ENCODE measurements at places on chromosomes 6 and 20.

- no peak for DNase-seq
These were observed 85.0 kb downstream of the PLCG1 start for GRCh38 chr20:41222296-41222695.

DNA sequence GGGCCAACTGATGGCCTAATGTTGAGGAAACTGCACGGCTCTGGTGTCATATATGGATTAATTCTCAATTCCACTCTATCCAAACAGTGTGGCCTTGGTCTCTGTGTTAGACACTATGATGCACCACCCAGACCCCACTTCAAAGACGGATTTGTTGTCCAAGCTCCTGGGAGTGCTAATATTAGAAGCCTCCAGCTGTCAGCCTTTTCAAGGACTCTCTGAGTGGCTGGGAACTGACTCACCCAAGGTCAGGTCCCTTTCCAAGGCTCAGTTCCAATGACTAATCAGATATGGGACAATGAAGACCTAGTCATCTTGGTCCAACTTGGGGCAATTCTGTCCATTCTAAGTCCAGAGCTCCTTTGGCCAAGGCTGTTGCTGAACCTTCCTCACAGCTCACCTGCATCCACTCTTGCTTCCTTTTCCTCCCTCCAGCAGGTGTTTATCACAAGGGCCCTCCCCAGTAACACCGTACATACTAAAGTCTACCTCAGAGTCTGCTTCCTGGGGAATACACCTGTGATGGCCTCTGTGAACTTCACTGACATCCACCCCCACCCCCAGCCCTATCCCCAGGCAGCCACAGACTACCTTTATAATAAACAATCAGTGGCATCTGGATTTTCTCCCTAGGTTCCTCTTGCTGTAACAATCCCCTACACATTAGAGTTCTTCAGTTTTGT, 7.2 kb upstream of the IL20RA start:
- no peak for DNase-seq

DNA sequence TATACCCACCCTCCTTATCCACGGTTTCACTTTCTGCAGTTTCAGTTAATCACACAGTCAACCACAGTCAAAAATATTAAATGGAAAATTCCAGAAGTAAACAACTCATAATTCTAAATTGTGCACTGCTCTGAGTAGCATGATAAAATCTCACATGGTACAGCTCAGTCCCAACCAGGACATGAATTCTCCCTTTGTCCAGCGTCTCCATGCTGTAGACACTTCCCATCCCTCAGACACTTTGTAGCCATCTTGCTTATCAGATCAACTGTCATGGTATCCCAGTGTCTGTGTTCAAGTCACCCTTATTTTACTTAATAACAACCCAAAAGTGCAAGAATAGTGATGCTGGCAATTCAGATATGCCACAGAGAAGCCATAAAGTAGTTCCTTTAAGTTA, 94.7 kb downstream of the PDE10A start:
- DNase-seq: no peak

GRCh38 chr20:24948939-24949679, at the start of gene CST7:
TSS of gene CST7 (plus strand) at chr20:24949269. CDS start at chr20:24949506, 237 bp downstream.
- DNase-seq: no peak

- peak; percentile 24 for DNase-seq
These were observed 40.1 kb downstream of the CYP24A1 start for GRCh38 chr20:54133434-54134427.

- DNase-seq: no peak
These were observed 35.4 kb downstream of the CEP250 start for GRCh38 chr20:35490736-35491181.

- DNase-seq: no peak
These were observed 33.9 kb upstream of the SGK1 start for GRCh38 chr6:134351615-134352474.

GRCh38 chr6:47402081-47402480, 75.5 kb upstream of the CD2AP start:
- no peak for DNase-seq

DNA sequence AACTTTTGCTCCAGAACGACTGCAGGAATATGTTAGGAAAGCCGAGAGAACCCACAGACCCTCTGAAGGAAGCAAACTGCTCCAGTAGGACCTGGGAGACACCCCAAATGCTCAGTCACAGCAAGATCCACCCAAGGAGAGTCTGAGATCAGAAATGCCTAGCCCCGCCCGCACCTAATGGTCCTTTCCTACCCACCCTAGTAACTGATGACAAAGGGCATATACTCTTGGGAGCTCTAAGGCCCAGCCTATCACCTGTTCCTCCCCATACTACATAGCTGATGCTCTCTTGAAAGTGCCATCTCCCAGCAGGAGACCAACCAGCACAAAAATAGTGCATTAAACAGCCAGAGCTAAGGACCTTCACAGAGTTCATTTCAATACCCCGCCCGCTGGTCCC, 67.6 kb downstream of the CD2AP start:
- DNase-seq: no peak

DNA sequence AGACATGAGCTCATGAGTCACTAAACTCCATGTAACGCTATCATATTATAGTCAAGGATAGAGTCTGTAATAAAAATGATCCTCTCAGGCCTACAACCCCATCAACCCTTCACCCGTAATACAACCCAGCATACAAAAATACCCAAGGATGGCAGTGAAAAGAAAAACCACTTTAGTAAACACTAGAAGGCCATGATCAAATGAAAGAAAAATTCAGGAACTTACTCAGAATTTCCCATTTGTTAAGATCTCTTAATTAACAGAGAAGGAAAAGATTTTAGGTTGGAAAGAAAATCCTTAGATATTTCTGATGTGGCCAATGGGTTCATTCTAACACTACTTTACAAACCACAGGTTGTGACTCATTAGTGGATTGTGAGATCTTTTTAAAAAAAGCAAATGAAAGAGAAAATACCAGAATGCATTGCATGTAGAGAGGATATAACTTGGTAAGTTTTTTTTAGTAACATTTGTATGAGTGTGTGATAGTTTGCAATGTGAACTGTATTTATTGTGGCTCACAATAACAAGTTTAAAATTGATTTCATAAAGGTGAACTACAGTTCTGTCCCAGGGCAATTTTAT, 8.0 kb upstream of the UBE2J1 start:
- peak; percentile 18 for DNase-seq

- DNase-seq: no peak
These were observed 109.8 kb upstream of the POU3F2 start for GRCh38 chr6:98724537-98724936.

- no peak for DNase-seq
These were observed 699.2 kb upstream of the AGPAT4 start for GRCh38 chr6:161973064-161973463.

DNA sequence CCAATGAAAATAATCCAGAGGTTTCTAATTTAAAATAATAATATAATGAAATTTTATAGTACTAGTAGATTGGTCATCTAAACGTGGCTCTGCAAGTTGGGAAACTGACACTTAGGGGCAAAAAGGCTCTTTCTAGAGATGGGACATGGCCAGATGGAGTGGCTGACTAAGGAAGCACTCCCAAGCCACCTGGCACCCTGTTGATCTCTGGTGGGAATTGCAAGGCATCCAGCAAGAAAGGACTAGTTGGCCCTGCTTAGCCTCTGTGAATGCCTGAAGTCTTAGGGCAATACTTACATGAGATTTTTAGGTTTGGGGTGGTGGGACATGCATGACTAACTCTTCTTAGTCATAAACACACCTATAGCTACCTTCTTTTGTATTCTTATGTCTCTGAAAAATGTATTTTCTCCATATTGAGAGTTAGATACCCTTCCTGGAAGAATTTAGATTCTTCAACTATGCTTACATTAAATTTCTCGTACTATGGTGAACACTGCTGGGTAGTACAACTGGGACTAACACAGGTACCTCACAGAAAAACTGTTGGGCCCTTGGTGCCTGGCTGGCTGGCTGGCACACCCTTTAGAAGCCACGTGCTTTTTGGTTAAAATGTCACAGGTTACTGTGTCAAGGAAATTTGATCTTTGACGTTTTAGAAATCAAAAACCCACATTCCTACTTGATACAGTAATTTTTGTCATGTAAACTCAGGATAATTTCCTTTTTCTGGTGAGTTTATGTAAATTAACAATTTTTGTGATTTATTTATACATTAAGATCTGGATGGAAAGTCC, 25.0 kb upstream of the SH3BGRL2 start:
- peak; percentile 21 for DNase-seq

DNA sequence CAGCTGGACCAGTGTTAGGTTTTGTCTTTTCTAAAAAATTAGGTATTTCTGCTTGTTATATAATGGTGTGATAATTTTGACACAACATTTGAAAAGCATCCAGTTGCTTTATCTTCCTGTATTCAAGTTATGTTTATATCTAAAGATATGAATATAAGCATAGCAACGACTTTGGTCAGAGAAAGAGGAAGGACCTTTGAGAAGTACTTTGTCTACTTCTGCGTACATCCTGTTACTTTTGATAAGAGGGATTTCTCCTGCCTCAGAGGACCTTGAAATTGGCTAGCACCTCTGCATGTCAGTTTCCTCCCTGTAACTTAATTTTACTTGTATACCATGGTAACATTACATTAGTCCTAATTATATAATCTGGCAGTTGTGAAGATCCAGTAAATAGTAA, 24.8 kb downstream of the PHF20 start:
- no peak for DNase-seq

DNA sequence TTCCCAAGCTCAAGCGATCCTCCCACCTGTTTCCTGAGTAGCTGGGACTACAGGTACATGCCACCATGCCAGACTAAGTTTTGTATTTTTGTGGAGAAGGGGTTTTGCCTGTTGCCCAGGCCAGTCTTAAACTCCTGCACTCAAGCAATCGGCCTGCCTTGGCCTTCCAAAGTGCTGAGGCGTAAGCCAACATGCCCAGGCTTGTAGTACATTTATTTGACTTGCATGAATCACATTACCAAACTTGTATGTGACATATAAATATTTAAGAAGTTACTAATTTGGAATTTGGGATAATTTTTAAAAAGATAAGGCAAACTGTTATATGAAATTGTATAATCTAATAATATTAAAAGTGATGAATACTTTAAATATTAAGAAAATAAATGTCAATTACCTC, 157.6 kb downstream of the MCHR2 start:
- DNase-seq: no peak

- no peak for DNase-seq
These were observed 40.8 kb downstream of the ELMO2 start for GRCh38 chr20:46365487-46366220.

- DNase-seq: no peak
These were observed 213.2 kb downstream of the ERMARD start for GRCh38 chr6:169964486-169965180.

GRCh38 chr20:48215536-48215935, 430.3 kb upstream of the SULF2 start:
- no peak for DNase-seq

DNA sequence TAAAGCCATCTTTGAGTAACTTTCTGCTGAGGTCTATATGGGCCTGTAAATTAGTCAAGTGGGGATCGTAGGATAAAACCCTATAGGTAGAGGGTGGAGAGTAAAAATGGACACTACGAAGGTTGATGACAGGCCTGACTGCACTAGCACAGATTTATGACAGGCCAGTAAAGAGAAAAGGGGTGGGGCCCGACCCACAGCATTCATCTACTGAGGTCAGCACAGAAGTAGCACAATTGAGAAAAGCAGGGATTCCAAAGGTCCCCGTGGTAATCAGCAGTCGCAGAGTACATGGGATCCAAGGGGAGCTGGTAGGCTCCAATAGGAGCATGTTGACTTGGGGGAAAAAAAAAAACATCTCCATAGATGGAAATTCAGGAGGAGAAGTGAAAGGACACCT, 660.4 kb downstream of the TFAP2A start:
- DNase-seq: no peak

GRCh38 chr6:13538084-13538483, 36.3 kb upstream of the SIRT5 start:
- peak; percentile 80 for DNase-seq

GRCh38 chr20:37941332-37941731, 38.4 kb downstream of the VSTM2L start:
- DNase-seq: no peak

- DNase-seq: no peak
These were observed 80.3 kb upstream of the DUSP22 start for GRCh38 chr6:211871-212497.

DNA sequence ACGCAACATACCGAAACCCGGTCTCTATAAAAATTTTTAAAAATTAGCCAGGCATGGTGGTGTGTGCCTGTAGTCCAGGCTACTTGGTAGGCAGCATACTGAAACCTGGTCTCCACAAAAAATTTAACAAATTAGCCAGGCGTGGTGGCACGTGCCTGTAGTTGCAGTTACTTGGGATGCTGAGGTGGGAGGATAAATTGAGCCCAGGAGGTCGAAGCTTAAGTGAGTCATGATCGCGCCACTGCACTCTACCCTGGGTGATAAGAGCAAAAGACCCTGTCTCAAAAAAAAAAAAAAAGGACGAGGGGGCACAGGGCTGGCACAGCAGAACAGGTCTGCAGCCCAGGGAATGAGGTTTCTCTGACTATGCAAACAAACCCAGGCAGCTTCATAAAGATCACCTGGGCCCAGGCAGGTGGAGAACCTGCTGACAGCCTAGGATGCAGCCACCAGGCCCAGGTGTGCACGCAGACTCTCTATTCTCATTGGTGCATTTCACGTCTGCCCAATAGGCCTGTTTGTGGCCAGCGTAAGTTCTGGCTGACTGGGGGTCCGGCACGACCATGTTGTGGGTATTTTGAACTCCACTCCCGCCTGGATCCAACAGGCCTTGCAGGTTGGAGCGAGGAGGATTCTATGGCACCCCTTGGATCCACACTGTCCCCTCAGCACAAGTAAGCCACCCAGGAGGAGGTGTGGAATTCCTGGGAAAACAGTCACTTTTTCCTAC, 204.5 kb downstream of the PREX1 start:
- DNase-seq: no peak

GRCh38 chr6:169960003-169960344, 208.6 kb downstream of the ERMARD start:
- DNase-seq: no peak

DNA sequence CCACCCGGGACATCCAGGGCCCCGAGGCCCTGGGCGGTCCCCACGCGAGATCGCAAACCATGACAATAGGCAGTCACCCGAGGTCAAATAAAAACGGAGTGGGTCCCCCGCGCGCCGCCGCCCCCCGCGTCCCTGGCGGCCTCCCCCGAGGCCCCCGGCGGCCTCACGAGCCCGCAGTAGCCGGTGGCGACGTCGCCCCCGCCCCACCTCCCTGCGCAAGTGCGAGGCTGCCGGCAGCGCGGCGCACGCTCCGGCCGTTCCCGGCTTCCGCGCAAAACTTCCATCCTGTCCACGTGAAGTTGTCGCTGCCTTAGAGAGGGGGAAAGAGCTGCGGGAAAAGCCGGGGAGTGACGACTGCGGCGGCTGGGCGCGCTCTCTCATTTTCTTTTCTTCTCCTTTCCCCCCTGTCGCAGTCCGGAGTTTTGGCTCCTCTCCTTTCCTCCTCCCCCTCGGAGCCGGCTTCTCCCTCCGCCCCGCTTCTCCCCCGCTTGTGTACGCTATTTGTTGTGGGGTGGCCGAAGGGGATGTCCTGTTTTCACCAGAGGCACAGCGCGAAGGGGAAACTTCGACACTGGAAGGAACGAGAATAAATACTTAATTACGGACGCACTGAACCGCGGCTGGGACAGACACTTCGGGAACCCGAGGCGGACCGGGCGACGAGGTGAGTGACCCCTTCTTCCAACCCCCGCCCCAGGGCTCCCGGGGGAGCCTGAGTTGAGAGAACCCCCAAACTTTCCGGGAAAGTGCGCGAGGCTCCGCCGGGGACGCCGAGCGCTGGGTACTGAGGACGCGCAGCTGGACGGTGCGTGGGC, at the start of gene EYA4:
EYA4 (plus strand) TSS at position 272 of the 815 bp plus-strand sequence. CDS start 33,424 bp downstream, outside the sequence.
- DNase-seq: peak; percentile 46

Data from fibroblast of lung (primary cell).